GM23248 (cell line): ENCODE measurements at places on chromosomes 12 and 14. TPM values are rescaled to one million over a fixed set of nuclear protein-coding genes. Genes with fewer than 3 reads are reported as not detected.

GRCh38 chr14:64060648-64061096 is 207.9 kb downstream of the SYNE2 start:
- DNase-seq: peak; percentile 11
- H3K27me3 ChIP-seq: no peaks in the 10 kb centered on the region
- H3K4me3 ChIP-seq: no peak overlapping the region
- no peaks in the 10 kb centered on the region for H3K36me3 ChIP-seq
- H3K4me1 ChIP-seq: no peaks in the 10 kb centered on the region

DNA sequence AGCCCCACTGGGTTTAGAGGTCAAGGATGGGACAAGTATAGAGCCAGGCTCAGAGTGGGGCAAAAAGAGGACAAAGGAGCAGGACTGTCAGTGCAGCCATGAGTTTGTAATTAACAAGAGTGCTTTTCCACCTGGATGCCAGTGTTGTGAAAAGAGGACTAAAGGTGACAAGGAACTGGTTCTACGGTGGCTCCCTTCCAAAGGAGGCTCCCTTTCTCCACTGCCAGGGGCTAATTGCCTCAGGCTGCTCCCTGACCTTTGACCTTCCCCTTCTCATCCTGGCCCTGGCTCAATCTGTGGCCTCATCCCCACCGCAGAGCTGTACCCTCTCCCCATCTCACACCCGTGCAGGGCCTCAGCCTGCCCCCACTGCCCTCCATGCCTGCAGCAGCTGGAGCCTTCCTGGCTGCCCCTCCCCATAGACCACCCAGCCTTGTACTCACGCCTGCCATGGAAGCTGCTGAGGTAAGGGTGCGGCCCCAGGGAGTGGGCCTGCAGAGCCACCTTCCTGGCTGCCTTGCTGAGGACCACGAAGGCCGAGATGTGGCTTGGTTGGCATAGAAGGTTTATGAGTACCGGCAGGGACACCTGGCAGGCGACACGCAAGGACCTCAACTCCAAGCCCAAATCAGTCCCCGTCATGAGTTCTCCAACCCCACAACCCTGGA is 24.8 kb upstream of the FKBP4 start:
- H3K4me3 ChIP-seq: no peak overlapping the region
- no peak for DNase-seq

- H3K36me3 ChIP-seq: peaks cover 23% of the 10 kb centered on the region
- H3K4me3 ChIP-seq: no peak overlapping the region
- H3K27me3 ChIP-seq: no peaks in the 10 kb centered on the region
- no peak overlapping the region for H3K27ac ChIP-seq
- no peaks in the 10 kb centered on the region for H3K4me1 ChIP-seq
These were observed 65.0 kb downstream of the CDK17 start for GRCh38 chr12:96335270-96335669.

GRCh38 chr14:95453713-95453980 is 62.8 kb downstream of the SYNE3 start:
- no peaks in the 10 kb centered on the region for H3K36me3 ChIP-seq
- no peaks in the 10 kb centered on the region for H3K27me3 ChIP-seq
- no peak overlapping the region for H3K27ac ChIP-seq
- no peak overlapping the region for H3K4me3 ChIP-seq

GRCh38 chr12:111361717-111362576 is 6.9 kb downstream of the PHETA1 start:
- no peaks in the 10 kb centered on the region for H3K27me3 ChIP-seq
- no peak overlapping the region for H3K27ac ChIP-seq
- H3K4me3 ChIP-seq: no peak overlapping the region
- no peaks in the 10 kb centered on the region for H3K36me3 ChIP-seq
- 0 out of 2 replicates have a peak, but pooled peaks cover 6% of the 10 kb centered on the region for H3K4me1 ChIP-seq

DNA sequence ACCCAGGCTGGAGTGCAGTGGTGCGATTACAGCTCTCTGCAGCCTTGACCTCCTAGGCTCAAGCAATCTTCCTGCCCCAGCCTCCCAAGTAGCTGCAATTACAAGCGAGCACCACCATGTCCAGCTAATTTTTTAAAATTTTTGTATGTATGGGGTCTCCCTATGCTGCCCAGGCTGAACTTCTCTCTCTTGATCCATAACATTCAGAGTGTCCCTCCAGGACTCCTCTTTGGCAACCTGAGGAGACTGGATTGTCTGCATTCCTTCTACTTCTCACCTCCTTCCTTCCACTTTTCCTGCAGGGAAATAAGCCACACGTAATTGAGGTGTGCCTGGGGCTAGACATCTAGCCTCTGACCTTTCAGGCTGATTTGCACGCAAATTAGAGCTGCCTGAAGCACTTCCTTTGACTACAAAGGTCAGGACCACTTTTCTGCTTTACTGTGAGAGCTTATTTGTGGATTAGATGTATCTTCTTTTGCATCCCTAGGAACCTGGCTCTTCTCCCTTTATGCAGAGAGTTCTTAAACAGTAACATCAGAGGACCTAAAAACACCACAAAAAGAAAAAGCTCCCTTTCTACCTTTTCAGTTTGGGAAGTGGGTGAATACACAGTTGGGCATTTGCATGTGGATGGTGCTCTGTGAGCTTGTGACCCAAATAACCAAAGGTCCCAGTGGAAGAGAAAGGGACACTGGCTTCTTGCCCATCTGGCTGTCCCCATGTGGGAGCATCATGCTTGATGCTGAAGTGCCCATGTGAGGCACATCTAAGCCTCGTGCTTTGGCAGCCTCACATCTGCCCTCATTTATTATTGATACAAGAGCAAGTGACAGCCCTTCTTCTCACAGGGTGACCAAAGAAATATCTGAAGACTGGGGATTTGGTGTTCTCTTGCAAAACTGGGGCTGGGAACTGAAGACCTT is 33.5 kb downstream of the PYGL start:
- no peaks in the 10 kb centered on the region for H3K4me1 ChIP-seq
- H3K27me3 ChIP-seq: no peaks in the 10 kb centered on the region
- no peak overlapping the region for H3K4me3 ChIP-seq
- DNase-seq: no peak

DNA sequence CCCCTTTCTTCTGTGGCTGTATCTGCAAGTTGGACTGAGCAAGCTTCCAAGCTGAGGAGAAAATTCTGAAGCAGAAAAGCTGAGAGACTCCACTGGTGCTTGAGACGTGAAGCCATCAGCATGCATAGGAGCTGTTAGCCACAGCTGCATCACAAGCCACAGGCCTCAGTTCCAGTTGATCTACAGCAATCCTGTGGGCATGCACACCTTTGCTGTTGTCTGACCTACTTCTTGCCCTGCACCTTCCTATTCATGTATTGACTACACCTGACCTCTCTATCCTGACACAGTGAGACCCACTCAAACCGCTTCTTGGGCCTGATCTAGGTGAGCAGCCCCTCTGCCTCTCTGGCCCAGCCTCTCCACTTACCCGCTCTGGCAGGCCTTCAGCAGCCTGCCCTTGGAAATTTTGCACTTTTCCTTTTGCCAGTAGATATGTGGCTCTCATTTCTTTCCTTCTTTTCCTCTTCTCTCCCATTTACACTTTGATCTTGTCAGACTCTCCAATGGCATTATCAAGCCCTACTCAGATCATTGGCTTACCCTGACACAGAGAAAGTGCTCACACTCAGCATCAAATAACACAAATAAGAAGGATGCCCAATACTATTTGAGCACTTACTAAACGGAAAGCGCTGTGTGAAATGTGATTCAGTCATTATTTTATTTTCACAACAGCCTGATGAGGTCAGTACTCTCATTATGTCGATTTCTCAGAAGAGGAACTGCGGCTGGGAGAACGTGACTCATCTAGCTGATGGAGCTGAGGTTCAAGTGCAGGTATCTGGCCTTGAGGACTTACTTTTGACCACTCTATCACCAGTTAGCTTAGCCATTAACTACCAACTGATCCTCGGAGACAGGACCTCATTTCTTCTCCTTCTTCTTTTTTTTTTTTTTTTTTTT is 21.9 kb upstream of the PTGR2 start:
- H3K4me1 ChIP-seq: peaks cover 24% of the 10 kb centered on the region
- peak; percentile 89 for DNase-seq
- H3K36me3 ChIP-seq: no peaks in the 10 kb centered on the region
- no peaks in the 10 kb centered on the region for H3K27me3 ChIP-seq
- H3K27ac ChIP-seq: peak overlapping the region; percentile 35

DNA sequence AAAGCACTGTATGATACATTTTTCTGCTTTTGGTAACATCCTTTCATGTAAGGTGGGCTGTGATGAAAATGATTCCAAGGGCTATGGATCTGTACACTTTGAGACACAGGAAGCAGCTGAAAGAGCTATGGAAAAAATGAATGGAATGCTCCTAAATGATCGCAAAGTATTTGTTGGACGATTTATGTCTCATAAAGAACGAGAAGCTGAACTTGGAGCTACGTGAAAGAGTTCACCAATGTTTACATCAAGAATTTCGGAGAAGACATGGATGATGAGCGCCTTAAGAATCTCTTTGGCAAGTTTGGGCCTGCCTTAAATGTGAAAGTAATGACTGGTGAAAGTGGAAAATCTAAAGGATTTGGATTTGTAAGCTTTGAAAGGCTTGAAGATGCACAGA is 22.1 kb upstream of the SRGAP1 start:
- DNase-seq: peak; percentile 36
- H3K27me3 ChIP-seq: no peaks in the 10 kb centered on the region
- H3K27ac ChIP-seq: peak overlapping the region; percentile 1
- peaks cover 4% of the 10 kb centered on the region; the same call in 1 of the 2 replicates for H3K4me1 ChIP-seq
- H3K36me3 ChIP-seq: no peaks in the 10 kb centered on the region
- H3K4me3 ChIP-seq: peak overlapping the region; percentile 80

DNA sequence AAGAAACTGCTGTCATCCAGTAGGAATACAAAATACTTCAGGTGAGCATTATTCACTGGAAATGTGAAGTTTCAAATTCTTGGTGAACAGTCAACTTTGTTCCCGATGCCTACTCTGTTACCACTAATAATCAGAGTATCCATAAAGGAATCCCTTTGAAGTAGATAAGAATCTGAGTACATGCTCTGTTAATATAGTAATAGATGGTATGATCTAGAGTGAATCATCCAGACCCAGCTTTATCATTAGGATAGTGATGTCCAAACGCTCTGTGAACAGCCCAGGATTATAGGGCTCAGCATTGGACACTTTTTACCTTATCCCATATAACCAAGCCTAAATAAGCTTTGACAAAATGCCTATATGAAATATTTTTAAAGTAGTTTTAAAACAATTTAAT is 33.3 kb downstream of the PPP2R3C start:
- H3K4me3 ChIP-seq: no peak overlapping the region
- H3K27ac ChIP-seq: no peak overlapping the region
- H3K27me3 ChIP-seq: no peaks in the 10 kb centered on the region
- DNase-seq: no peak
- no peaks in the 10 kb centered on the region for H3K4me1 ChIP-seq

DNA sequence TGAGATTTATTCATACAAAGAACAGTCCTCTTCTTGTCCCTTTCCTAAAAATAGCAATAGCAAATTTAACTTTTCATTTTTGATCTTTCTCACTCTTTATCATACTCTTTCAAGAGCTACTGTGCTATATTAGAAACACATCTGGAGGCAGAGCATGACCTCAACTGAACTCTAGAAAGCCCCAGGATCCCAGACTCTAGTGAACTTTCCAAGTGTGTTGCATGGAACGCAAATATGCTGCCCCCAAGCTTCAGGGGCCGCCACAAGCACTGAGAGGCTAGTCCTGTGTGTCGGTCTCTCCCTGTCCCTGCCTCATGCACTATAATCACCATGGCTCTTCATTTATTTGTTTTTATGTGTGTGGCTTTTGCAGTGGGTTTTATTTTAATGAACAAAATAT is 38.7 kb upstream of the ZNF641 start:
- no peak overlapping the region for H3K27ac ChIP-seq
- H3K4me1 ChIP-seq: peaks cover 19% of the 10 kb centered on the region
- H3K27me3 ChIP-seq: no peaks in the 10 kb centered on the region
- H3K36me3 ChIP-seq: no peaks in the 10 kb centered on the region

DNA sequence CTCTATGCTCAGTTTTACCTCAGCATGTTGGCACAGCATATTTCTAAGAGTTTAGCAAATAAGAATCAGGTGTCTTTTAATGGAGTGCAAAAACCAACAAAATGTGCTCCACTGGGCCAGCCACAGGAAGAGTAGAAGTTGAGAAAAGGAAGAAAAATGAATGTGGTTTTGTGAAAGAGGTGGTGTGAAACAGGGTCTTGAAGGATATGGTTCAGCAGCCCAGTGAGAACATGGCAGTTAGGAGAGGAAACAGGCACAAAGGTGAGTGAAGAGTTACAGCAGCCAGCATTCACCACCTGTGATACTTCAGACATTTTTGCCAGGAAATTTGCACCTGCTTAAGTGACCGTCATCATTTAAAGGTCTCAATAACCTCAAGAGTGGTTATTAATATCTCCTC is 2.4 kb downstream of the STAB2 start:
- no peak overlapping the region for H3K4me3 ChIP-seq
- no peaks in the 10 kb centered on the region for H3K36me3 ChIP-seq
- H3K4me1 ChIP-seq: no peaks in the 10 kb centered on the region
- no peak overlapping the region for H3K27ac ChIP-seq

Gene TMPO
- total RNA-seq: 67.5 and 68.3 TPM in 2 replicates

Gene SLC17A8
- not detected in 2 replicates for total RNA-seq

Gene MYF6
- total RNA-seq: not detected in 2 replicates

Gene TIMM9
- total RNA-seq: 39.4 and 108 TPM in 2 replicates

Gene AKAP6
- total RNA-seq: 14.3 and 19.1 TPM in 2 replicates

Gene CCND2
- total RNA-seq: 4.2 and 4.9 TPM in 2 replicates
